ENCODE measurements at places on chromosomes 2 and 18.

GRCh38 chr18:6878556-6879297 lies 149.2 kb downstream of the ARHGAP28 start:
- no peak for DNase-seq

- no peak for DNase-seq
Measured at GRCh38 chr18:72539901-72540300, 4.2 kb downstream of the CBLN2 start.

- no peak for DNase-seq
Measured at GRCh38 chr2:153667475-153667874, 188.9 kb upstream of the RPRM start.

GRCh38 chr2:12452185-12452584 lies 264.6 kb upstream of the TRIB2 start:
- DNase-seq, result peak; percentile 58

DNA sequence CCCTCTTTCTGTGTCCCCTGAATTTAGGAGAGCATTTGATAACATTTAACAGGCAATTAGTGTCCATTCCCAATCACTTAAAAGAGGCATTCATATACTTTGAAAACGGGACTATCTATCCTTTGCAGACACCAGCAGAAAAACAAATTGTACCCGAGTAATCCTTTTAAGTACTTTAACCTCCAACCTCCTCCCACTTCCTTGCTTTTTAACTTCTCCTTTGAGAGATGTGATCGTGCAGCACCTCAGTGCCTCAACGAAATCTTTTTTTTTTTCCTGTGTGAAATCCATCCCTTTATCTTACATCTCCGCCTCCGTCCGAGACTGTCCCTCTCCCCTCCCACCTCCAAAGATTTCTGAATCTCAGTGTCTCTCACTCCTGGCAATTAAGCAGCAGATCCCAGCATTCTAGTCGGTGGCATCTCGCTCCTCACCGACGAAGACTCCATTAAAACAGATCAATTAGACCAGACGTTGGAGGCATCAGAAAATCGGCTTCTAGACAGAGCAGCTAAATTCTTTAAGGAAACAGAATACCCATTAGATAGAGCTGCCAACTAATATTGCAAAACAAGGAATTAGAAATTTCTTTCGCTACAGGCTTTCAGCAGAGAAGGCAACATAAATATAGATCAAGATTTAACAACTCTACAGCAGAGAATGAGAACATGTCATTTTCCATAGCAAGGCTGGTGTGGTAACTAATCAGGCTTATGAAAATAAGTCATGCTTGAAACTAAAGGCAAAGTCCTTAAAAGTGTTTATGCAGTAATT lies 1.9 kb upstream of the TMEFF2 start:
- DNase-seq, result no peak

DNA sequence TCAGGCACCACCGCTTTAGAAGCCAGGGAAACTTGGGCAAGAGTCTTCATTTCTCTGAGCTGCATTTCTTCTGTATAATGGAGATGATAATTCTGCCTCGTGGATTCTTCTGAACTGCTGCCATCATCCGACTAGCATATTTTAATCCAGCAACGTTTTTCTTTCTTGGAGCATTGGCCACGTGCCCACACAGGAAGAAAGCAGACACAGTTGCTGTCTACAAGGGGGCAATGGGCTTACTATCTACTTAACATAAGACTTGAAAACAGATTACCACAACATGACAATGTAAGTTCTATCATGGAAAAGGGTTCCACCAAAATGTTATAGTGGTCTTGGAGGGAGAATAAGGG lies 176.5 kb downstream of the FAM210A start:
- no peak for DNase-seq

DNA sequence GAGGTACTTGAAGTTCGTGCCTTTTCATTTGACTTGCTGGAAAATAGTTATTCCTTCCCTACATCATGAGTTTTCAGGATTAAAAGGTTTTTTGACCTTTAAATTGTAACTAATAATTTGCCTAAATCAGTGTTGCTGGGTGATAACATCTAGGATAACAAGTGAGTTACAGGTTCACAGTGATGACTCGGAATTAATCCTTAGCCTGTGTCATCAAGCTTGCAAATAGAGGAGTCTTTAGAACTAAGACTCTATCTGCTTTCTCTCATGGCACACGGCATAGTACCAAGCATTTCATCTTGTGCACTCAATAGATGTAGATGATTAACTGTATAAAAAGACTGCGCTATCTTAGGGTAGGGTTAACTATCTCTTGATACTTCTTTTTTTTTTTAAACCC lies 79.5 kb downstream of the CAMKMT start:
- DNase-seq, result no peak

- no peak for DNase-seq
Measured at GRCh38 chr18:78995740-78996395, 16.2 kb downstream of the SALL3 start.
